Inflammatory macrophage treated with lipopolysaccharide for 4 hours (primary cell): ENCODE measurements at places on chromosomes 5 and 9.

- DNase-seq: peak; percentile 58
Observed at GRCh38 chr5:172503925-172504700, 49.8 kb upstream of the SH3PXD2B start.

DNA sequence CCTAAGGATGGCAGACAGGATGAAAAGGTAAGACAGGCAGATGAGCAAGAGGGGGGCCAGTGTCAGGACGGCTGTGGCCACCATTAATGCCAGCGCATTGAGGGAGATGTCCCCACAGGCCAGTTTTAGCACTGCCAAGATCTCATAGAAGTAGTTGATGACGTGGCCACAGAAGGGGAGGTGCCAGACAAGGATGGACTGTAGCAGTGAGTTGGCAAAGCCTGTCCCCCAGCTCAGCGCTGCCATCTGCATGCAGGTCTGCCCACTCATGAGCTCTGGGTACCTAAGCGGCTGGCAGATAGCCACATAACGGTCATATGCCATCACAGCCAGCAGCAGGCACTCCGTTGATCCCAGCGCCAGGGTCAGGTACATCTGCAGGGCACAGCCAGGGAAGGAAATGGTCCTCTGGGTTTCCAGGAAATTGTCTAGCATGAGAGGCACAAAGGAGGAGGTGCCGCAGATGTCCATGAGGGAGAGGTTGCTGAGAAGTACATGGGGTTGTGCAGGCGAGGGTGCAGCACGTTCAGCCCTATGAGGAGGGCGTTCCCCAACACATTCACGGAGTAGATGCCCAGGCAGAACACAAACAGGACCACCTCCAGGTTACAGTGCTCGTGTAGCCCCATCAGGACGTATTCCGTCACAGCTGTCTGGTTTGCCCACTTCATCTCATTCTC is 10.8 kb downstream of the OR13J1 start:
- DNase-seq: no peak

- no peak for DNase-seq
Observed at GRCh38 chr9:132163876-132164603, 2.2 kb downstream of the NTNG2 start.

DNA sequence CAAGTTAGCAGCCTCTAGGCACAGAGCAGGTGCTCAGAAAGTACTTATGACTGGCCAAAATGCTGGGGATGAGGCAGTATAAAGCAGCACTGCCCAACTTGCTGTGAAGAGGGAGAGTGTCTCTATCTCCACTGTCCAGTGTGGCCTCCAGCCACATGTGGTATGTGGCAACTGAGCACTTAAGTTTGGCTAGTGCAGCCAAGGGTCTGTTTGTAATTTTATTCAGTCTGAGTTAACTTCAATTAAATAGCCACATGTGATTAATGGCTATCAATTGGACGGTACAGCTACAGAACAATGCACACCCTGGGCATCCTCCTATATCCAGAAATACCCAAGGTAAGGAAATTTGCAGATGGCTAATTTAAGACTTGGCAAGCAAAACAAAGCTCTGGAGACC is 26.9 kb downstream of the ROR2 start:
- DNase-seq: no peak

GRCh38 chr5:69492923-69493395 is 369 bp downstream of the OCLN start:
- no peak for DNase-seq
